Fibroblast of upper back skin (primary cell): ENCODE measurements at places on chromosomes 2 and 18.

- DNase-seq: no peak
Measured at GRCh38 chr18:997499-997898, 92.8 kb downstream of the ADCYAP1 start.

DNA sequence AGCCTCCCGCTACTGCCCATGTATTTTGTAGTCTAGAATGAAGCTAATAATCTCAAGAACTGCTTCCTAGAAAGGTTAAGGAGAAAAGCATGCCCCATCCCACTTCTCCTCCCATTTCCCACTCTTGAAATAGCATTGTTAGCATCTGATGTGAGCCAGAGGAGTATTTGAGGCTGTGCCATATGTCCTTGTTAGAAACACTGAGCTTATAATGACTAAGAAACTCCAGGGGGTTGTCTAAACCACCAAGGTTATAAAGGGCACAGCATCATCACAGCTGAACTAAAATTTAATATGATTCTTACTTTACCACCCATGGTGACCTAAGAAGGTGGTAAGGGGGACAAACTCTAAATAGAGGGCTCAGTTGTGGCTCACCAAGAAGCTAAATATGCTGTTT is 16.6 kb downstream of the TSPYL6 start:
- peak; percentile 94 for DNase-seq

DNA sequence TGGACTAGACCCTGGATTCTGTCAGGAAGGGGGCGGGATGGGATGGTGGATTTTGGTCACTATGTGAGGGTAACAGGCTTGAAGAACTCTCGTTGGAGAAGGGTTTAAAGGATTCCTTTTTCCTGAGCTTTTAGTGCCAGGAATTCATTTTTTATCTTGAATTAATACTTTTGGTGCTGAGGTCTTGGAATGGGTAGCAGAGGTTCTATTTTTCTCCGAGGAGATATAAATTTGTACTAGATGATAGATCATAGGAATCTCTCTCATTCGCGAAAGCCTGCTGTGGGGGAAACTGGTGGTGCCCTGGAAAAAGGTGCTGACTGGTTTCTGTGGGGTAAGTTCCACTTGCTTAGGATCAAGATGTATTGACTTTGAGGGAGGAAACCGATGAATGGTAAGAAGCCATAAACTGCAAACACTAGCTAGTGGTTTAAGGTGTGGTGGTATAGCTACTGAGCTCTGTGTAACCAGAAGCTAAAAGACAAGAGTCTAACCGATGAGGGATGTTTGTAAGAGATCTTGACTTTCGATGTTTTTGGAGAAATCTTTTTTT is 706 bp downstream of the AGPS start:
- no peak for DNase-seq

GRCh38 chr2:115122701-115123100 is 680.3 kb downstream of the DPP10 start:
- no peak for DNase-seq
